ENCODE measurements at places on chromosomes 12 and 14. TPM values are rescaled to one million over a fixed set of nuclear protein-coding genes. Genes with fewer than 3 reads are reported as not detected.

Gene RDH5
- total RNA-seq, result 11.9 TPM

Gene IKZF4
- 1.5 TPM for total RNA-seq

Gene RAD9B
- total RNA-seq, result 0.55 TPM

Gene LMNTD1
- total RNA-seq, result 1.9 TPM

Gene PRB2
- total RNA-seq, result not detected

Gene IL26
- not detected for total RNA-seq

Gene EGLN3
- 0.33 TPM for total RNA-seq

Gene SERPINA10
- total RNA-seq, result under 0.01 TPM

Gene PTGER2
- total RNA-seq, result 17.5 TPM

Gene IFNG-AS1
- not detected for total RNA-seq

Gene TRIP11
- total RNA-seq, result 42.7 TPM

Gene IL22
- total RNA-seq, result not detected

Gene AHNAK2
- 91.9 TPM for total RNA-seq

Gene ATL1
- total RNA-seq, result 10.0 TPM

Gene ACOT4
- total RNA-seq, result 1.00 TPM

Gene STYK1
- 0.66 TPM for total RNA-seq

Gene CIROP
- 0.25 TPM for total RNA-seq

Gene CMKLR1
- not detected for total RNA-seq

Gene OTX2
- total RNA-seq, result not detected

Gene CSRP2
- 20.3 TPM for total RNA-seq

Gene FBXO34
- total RNA-seq, result 37.2 TPM

Gene GLT8D2
- 19.0 TPM for total RNA-seq

Gene SOX5
- 18.2 TPM for total RNA-seq

Gene TSPAN9
- 24.6 TPM for total RNA-seq

Measured in uterine smooth muscle cell (primary cell).